Ureter (tissue), 1 donor: ENCODE measurements at places on chromosomes 3 and 15. TPM values are rescaled to one million over a fixed set of nuclear protein-coding genes. Genes with fewer than 3 reads are reported as not detected.

ARGFX gene
- total RNA-seq = not detected

SERINC4 gene
- 0.34 TPM for total RNA-seq

TMCO5A gene
- not detected for total RNA-seq

ROPN1 gene
- not detected for total RNA-seq

HDGFL3 gene
- total RNA-seq = 68.7 TPM

INKA1 gene
- 13.8 TPM for total RNA-seq

PPARG gene
- total RNA-seq = 214 TPM

PLSCR5 gene
- not detected for total RNA-seq

RASGRP1 gene
- total RNA-seq = 1.8 TPM

GPR62 gene
- 0.57 TPM for total RNA-seq

DGKG gene
- 16.2 TPM for total RNA-seq

PLAAT1 gene
- total RNA-seq = 0.96 TPM

CSNK1G1 gene
- 29.5 TPM for total RNA-seq

FSD2 gene
- total RNA-seq = not detected

TRH gene
- not detected for total RNA-seq

HHLA2 gene
- not detected for total RNA-seq

GJD2 gene
- total RNA-seq = not detected

- DNase-seq = no peak
Measured at GRCh38 chr15:94135486-94136147, 95.7 kb upstream of the MCTP2 start.

GRCh38 chr3:195421400-195421799, 21.4 kb downstream of the ACAP2 start:
- no peak for DNase-seq

GRCh38 chr15:45587863-45588170, 638 bp downstream of the BLOC1S6 start:
- DNase-seq = no peak

- DNase-seq = no peak
Measured at GRCh38 chr3:43953380-43953779, 262.6 kb downstream of the ABHD5 start.

DNA sequence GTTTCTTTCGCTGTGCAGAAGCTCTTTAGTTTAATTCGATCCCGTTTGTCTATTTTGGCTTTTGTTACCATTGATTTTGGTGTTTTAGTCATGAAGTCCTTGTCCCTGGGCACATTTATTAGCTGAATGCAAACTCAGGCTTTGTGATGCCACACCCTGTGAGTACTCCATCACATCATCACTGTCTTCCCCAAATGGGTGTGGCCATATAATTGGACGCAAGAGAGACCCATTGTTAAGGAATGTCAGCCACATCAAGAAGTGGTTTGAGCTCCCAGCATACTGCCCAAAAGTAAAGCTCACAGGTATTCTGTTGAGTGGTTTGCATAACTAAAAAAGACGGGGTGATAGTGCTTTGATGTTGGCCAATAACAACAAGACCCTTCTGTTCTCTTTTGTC, 245.7 kb downstream of the SV2B start:
- DNase-seq = no peak

DNA sequence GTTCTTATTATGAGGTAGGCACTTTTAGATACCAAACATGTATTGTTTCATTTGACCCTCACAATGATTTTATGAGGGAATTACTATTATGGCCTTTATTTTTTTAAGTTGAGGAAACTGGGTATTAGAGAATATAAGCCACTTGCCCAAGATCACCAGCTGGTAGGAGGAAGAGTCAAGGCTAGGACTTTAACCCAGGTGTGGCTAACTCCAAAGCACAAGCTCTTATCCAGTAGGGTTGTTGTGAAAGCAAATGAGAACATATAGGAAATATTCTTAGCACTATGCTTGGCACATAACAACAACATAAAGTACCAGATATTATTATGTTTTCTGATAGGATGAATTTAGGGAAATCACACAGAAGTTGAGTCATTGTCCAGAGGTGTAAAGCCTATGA, 7.9 kb downstream of the BTLA start:
- DNase-seq = no peak

GRCh38 chr3:170517242-170517945, 68.5 kb downstream of the SLC7A14 start:
- no peak for DNase-seq

DNA sequence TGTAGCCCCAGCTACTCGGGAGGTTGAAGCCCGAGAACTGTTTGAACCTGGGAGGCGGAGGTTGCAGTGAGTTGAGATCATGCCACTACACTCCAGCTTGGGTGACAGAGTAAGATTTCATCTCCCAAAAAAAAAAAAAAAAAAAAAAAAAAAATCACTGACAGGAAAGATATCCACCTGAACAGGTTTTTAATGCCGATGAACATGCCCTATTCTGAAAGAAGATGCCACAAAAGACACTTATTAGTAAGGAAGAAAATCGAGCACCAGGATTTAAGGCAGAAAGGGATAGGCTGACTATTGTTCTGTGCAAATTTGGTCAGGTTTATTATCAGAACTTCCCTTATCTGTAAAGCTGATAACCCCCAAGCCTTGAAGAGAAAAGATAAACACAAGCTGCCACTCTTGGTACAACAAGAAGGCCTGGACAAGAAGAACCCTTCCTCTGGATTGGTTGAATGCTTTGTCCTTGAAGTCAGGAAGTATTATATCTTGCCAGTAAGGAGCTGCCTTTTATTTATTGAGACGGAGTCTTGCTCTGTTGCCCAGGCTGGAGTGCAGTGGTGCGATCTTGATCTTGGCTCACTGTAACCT, 2.7 kb upstream of the PARP16 start:
- no peak for DNase-seq

DNA sequence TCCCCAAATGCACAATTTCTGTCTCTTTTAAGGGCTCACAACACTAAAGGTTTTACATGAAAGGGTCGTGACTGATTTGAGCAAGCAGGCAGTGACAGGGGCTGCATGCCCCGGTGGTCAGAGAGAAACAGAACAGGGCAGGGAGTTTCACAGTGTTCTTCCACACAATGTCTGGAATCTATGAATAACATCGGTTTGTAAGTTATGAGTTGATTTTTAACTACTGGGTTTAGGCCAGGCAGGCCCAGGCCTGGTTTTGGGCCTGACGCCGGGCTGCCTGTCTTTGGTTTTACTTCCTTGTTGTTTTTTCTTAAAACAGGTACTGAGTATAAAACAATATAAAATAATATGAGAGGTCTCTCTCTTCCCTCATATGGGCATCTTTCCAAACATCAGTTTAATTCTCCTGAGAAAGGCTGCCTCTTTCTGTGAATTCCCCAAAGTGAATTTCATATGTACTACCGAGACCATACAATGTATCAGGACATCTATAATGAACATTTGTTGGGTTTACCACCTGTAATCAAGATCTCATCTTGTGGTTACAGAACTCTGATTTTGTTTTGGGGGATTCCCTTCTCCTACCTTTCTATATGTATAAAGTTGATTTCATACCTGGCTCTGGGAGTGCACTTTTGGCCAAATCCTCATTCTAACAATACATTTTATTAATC, 74.4 kb downstream of the CD200 start:
- DNase-seq = peak; percentile 50

- DNase-seq = no peak
Measured at GRCh38 chr3:85054579-85054978, 95.8 kb downstream of the CADM2 start.

DNA sequence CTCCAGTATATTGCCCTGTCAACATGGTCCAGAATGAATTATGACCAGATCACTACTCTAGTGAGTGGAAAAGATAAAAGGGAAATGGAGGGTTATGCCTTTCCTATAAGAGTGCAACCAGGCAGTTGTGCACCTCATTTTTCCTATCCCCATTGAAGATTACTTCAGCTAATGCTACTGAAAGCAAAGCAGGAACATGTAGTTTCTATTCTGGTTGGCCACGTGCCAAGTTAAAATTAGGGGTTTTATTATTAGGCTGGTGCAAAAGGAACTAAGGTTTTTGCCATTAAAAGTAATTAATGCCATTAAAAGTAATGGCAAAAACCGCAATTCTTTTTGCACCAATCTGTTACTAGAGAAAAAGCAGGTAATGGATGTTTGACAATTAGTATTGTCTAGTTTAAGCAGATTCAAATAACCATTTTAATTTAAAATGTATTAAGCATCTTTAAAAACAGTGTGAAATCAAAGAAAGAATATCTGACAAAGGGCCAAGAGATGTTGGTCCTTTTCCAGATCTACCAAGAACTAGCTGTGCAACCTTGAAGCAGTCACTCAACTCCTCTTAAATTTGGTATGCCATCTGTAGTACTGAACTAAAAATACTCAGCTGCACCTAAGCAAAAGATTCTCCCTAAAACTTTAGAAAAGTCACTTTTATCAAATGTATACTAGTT, 567.5 kb upstream of the CCDC54 start:
- no peak for DNase-seq

DNA sequence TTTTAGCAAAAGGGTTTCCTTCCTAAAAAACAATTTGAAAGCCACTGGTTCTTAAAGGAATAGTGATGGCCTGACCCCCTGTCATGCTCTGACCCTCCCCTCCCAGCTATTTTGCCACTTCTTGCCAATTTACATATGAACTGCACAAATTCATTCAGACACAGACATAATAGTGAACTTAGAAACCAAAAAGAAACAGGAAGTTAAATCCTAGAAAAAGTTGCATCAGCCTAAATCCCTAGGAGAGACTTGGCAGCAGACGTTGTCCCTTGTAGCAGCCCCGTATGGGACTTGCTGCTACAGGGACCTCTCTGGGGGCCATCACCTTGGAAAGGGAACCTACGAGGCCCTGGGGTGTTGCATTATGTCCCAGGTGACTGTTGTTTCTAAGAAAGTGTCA, 14.3 kb upstream of the PDE8A start:
- no peak for DNase-seq

DNA sequence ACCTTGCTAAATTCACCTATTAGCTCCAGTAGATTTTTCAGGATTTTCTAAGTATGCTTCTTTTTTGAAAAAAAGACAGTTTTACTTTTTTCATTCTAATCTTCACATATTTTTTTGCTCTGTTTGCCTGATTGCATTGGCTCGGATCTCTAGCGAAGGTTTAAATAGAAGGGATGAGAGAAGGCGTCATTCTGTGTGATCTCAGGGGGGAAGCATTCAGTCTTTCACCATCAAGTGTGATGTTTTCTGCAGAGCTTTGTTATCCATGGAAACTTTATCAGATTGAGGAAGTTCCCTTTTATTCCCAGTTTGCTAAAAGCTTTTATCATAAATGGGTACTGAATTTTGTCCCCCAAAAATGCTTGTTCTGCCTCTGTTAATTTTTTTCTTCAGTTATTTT, 120.3 kb downstream of the LRRK1 start:
- peak; percentile 32 for DNase-seq

DNA sequence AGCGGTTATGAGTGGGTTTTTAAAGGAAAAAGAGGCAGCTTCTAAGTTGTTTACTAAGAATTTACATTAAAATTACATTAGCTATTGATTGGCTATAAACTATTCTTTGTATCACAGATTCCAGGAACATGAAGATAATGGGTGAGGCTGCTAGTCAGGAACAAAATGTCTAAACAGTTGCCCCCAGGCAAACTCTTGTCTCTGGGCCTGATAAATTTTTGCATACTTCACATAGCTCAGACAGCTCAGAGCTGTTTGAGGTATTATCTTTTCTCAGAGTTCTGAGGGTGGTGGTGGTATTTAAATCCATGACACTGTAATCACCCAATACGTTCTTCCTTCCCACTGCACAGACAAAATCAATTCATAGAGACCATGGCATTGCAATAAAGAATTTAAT, 2.1 kb upstream of the HACD2 start:
- no peak for DNase-seq

DNA sequence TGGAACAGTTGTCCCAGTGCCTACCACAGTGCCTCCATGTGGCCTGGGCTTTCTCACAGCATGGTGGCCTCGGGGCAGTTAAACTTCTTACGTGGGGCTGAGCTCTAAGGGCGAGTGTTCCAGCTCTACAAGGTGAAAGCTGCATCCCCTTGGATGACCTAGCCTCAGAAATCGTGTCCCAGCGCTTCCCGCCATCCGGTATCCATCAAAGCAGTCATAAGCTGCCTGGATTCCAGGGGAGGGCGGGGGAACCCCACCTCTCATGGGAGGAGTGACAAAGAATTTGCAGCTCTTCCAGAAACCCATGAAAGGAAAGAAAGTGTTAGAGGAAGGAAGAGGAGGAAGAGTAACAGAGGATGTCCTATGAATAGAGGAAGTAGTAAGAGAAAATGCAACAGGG, 45.8 kb upstream of the CCDC174 start:
- DNase-seq = no peak

GRCh38 chr3:115806501-115806900, 183.2 kb downstream of the GAP43 start:
- DNase-seq = no peak

GRCh38 chr15:83483612-83484011, 36.5 kb downstream of the SH3GL3 start:
- DNase-seq = no peak

GRCh38 chr3:178558637-178559036, 22.4 kb downstream of the KCNMB2 start:
- no peak for DNase-seq

- no peak for DNase-seq
Measured at GRCh38 chr15:38085114-38085513, 150.7 kb downstream of the TMCO5A start.

DNA sequence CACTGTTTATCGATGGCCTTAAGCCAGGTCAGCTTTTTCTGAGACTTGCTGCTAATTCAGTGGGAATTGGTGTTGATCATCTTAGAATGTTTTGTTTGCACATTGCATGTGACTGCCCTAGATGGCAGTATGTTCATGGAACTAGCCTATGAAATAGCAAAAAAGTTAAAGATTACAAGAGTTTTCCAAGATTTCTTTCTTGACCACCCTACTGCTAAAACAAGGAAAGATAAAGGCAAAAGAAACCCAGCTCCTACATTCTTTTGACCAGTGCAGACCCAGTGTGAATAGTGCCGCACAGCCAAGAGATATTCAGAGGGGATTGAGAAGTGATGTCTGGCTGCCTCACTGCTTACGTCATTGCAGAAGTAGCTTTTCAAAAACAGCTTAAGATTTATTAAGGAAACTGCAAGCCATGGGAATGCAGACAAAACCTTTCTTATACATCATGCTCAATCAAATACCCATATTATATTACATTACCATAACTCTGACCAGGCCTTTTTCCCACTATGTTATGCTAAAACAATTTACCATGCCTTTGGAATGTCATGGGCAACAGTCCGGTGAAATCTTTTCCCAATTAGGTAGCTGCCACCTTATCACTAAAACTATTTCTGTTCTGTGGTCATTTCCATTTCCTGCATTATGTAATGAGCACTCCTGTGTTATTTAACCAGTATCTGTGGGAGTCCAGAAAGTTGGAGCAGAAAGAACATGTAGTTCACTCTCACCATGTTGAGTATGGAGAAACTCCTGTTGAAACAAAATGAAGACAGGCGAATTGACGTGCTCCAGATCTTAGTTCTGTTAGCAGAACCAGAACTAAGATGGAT, 6.0 kb downstream of the PHLDB2 start:
- no peak for DNase-seq

- DNase-seq = no peak
Measured at GRCh38 chr3:52359116-52359855, 43.2 kb downstream of the DNAH1 start.
